ENCODE measurements at places on chromosomes 2 and 18. TPM values are rescaled to one million over a fixed set of nuclear protein-coding genes. Genes with fewer than 3 reads are reported as not detected.

DNA sequence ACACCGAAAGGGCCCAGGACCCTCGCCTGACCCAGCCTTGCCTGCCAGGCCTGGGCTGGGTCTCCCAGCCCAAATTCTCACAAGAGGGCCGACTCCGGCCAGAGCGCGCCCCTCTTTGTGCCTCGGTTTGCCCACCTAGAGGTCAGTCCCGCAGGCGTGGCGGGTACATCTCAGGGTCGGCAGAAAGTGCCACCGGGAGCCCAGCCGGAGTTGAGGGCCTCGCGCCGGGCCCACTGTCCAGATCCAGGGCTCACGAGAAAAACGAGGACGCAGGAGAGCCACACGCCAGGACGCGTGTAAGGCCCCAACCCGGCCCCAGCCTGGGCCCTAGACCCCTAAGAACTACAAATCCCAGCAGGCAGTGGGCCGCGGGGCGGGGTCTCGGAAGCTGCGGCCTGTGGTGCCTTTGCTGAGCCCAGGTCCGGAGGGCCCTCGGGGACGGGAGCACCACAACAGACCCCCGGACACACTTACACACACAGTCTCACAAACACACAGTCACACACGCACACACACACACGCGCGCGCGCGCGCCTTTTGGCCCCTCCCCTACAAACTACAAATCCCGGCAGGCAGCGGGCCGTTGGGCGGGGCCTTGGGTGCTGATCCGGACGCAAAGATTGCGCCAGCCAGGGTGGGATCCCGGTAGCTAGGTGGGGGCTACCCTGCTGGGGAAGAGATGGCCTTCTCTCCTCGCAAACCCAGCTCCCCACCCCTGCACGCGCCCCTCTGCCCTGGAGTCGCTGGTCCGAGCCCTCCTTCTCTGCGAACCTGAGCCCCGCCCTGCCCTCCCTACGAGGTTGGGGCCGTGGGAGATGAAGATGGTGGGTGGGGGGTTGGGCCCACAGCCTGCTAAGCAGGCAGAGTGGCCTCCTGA lies at the start of gene SH2D6:
SH2D6 (plus strand) TSS at position 583 of the 877 bp plus-strand sequence. CDS start 10,752 bp downstream, outside the sequence.
- DNase-seq: peak; percentile 85
- peak within 1 kb of the TSS; percentile 59 for H3K4me3 ChIP-seq
- peak within 1 kb of the TSS; percentile 90 for H3K27ac ChIP-seq
- H3K4me1 ChIP-seq: peaks cover 54% of the 10 kb centered on the region
- H3K36me3 ChIP-seq: no peaks in the 10 kb centered on the region

DNA sequence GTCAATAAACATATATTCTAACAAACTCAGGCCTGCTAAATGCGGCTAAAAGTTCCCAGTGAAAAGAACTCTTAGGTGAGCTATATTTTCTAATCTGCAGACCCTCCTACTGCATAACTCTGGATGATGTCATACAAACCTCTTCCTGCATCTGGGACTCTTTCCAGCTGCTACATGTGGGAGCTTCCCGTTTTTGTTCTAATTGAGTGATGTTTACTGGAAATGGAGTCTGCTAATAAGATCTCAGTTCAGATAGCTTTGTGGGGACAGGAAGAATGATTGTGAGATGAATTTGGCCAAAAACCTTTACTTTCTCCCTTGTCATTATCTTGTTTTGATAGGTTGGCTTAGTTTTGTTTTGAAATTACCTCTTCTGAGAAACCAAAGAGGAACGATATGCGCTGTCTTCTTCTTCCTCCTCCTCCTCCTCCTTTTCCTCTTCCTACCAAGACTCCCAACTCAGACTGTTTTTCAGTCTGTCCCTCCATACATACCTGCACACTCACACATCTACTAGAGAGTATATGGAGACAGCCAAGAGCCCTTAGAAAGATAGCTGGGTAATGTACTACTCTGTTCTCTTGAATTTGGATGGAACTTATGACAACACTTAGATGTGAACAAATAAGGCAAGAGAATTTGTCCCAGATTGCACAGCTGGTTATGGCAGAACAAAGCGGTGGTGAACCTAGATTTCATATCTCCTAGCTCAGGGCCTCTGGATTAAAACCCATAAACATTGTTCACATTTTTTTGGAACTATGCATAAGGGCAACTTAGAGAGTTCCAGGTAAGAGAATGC lies 39.8 kb upstream of the AAK1 start:
- DNase-seq: no peak
- no peak overlapping the region for H3K4me3 ChIP-seq
- no peaks in the 10 kb centered on the region for H3K36me3 ChIP-seq

DNA sequence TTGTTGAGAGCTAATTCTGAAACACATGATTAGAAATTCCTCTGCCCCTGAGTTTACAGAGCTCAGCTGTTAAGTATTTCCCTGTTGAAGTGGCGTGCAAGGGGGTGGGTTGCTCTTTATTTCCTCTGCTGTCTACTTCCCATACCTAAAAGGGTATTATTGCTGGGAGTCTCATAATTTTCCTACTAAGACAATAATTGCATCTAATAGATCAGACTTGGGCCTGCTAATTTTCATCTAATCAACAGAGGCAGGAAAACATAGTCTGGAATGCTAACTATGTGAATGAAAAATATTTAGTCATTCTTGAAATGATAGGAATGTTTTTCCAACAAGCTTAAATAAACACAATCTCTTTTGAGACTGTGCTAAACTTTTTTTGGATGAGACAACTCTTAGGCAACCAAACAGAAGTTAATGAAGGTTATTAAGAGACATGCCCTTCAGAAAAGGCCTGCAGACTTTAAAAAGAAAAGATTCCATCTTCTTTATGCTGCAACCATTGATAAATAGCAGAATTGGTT lies 111.4 kb downstream of the FEZ2 start:
- DNase-seq: no peak
- no peaks in the 10 kb centered on the region for H3K27me3 ChIP-seq
- H3K4me3 ChIP-seq: no peak overlapping the region
- H3K36me3 ChIP-seq: no peaks in the 10 kb centered on the region

DNA sequence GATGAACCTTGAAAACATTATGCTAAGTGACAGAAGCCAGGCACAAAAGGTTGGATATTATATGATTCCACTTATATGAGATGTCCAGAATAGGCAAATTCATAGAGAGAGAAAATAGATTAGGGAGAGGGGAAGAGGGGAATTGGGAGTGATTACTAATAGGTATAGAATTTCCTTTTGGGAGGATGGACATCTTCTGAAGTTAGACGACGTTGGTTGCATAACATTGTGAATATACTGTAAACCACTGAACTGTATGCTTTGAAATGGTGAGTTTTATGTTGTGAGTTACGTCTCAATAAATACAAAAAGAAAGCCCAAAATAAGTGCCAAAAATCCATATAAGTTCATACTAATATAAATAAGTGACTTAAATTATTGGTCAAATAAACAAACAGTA lies 18.6 kb upstream of the CYP26B1 start:
- H3K4me1 ChIP-seq: no peaks in the 10 kb centered on the region
- H3K27me3 ChIP-seq: no peaks in the 10 kb centered on the region
- DNase-seq: no peak
- H3K36me3 ChIP-seq: no peaks in the 10 kb centered on the region

- no peak overlapping the region for H3K4me3 ChIP-seq
- DNase-seq: no peak
- H3K4me1 ChIP-seq: no peaks in the 10 kb centered on the region
- no peak overlapping the region for H3K27ac ChIP-seq
- H3K27me3 ChIP-seq: no peaks in the 10 kb centered on the region
Measured at GRCh38 chr2:29405707-29406106, 290.5 kb downstream of the CLIP4 start.

DNA sequence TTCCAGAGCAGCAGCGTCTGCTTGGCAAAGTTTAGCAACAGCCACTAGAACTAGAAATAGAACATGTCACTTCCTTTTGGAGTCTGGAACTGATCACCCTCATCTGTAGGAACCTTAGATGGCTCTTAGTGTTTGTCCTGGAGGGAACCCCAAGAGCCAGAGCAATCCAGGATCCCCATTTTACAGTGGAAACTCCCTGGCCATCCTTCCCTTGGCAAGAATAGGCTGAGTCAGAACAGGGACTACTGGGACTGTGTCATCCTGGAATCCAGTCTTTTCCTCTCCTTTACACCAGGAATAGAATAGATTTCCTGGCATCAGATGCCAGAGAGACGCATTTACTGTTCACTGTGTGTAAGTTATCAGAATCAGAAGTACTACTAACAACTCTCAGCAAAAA lies 33.2 kb upstream of the GRHL1 start:
- H3K4me3 ChIP-seq: no peak overlapping the region
- H3K4me1 ChIP-seq: no peaks in the 10 kb centered on the region
- no peaks in the 10 kb centered on the region for H3K27me3 ChIP-seq
- DNase-seq: no peak
- H3K27ac ChIP-seq: no peak overlapping the region

DNA sequence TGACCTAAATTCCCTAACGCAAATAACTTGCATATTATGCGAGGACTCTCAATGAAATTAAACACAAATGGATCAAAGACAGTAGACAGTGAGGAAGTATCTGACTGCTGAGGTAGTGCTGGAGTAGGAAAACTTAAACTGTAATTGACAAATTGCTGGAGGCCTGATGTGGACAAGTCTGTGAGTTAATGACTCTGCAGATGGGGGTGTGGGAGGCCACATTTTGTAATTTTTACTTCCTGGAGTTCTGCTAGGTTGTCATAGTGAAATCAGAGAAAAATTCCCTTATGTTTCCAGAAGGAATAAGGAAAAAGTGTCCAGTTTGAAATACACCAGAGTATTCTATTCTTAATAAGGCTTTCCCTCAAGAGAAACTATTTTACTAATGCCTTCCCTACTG lies 333.0 kb upstream of the CNTNAP5 start:
- no peaks in the 10 kb centered on the region for H3K36me3 ChIP-seq
- no peak overlapping the region for H3K27ac ChIP-seq
- H3K4me3 ChIP-seq: no peak overlapping the region
- DNase-seq: no peak

The MTIF2 gene
- total RNA-seq: 21.2 TPM

The FAM161A gene
- total RNA-seq: 1.1 TPM

The RASGRP3 gene
- total RNA-seq: 6.9 TPM

The IL36RN gene
- total RNA-seq: not detected

The AQP12B gene
- not detected for total RNA-seq

The GALNT5 gene
- not detected for total RNA-seq

Data from right lobe of liver (tissue), 6 donors.